ENCODE measurements at places on chromosomes 5 and 9. TPM values are rescaled to one million over a fixed set of nuclear protein-coding genes. Genes with fewer than 3 reads are reported as not detected.
A peak's percentile ranks its signal among the peaks of the same experiment; 100 is the strongest.

DNA sequence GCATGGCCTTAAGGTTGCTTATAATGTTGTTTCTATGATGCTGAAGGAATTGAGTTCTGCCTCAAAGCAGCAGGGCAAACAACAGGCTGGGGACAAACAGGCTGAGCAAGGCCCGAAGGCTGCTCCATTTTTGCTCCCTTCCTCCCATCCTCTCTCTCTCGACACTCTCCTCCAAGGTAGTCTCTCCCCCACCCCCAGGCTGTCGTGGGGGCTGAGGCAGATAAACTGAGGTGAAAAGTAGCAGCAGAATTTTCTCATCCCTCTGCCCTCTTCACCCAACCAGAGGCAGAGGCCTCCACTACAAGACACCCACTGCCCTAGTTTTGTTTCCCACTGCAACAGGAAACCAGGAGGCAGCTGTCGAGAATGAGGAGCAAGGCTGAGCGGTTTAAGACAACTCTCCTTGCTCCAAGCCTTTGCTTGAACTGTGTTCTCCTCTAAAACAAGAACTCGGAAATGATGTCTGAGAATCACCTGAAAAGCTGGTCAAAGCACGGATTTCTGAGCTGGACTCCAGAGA lies 13.5 kb upstream of the GNA14 start:
- DNase-seq: no peak

DNA sequence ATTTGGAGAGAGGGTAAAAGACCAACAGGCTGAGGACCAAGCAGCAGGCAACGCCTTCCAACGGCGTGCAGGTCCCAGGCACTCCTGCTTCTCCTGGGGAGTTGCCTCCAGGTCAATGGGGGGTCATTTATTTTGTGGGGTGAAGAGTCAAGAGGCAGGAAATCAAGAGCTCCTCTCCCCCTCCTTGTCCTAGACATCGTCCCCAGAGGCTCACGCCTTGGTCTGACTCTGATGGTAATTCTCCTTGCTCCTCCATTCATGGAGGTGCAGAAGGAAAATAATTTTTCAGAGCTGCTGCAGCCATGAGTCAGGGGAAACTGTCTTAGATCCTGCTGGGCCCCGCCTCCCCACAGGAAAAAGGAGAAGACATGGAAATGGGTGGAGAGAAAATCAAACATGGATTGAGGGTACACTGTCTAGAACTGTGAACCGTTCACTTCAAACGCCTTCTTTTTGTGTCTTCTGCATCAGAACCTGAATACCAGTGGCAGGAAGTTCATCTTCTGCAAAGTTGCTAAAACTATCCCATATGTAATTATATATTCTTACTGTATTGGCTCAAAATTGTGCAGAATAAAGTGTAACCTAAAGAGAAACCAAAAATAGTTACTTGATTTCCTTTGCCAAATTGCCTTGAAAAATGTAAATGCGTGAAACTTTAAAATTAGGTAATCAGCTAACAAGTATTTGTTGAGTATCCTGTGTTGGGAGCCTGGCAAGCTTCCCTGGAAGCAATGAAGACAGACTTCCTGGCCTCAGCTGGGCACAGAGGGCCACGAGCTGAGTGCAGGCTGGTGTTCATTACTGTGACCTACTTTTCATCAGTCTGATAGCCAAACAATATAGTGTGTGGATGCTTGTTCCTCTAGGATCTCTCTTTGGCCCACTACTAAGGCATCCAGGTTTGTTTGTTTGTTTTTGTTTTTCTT lies 142.0 kb downstream of the CMYA5 start:
- no peak for DNase-seq

GRCh38 chr9:110156416-110156815 lies 51.5 kb downstream of the C9orf152 start:
- no peak for DNase-seq

DNA sequence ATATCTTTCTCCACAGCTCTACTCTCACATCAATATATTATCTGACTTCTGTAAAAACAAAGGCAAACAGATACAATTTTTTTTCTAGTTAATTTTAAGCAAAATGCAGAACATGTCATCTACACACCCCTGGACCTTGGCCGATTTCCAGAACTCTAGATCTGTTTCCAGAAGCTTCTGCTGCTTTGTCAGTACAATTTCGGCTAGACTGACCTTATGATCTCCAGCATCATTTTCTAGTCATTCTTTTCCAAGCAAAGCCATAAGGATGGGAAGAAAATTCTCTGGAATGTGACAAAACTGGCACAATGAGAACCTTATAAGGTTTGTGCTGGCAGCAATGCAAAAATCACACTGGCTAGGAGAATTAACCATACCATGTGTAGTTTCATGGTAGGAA lies 132.8 kb upstream of the MPDZ start:
- DNase-seq: no peak

GRCh38 chr9:83065233-83065632 lies 2.3 kb upstream of the RASEF start:
- no peak for DNase-seq

DNA sequence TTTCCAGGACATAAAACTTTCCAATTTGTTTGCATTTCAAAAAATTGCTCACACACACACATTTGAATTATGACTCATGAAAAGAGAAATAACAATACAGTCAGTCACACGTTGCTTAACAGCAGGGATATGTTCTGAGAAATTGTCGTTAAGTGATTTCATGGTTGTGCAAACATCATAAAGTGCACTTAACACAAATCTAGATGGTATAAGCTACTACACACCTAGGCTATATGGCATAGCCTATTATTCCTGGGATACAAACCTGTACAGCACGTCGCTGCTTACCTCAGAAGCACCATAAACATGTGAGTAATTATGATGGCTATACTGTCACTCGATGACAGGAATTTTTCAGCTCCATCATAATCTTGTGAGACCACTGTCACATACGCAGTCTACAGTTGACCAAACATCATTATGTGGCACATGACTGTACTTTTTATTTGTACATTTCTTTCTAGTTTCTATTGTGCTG lies 378.2 kb downstream of the ACTL7B start:
- no peak for DNase-seq

DNA sequence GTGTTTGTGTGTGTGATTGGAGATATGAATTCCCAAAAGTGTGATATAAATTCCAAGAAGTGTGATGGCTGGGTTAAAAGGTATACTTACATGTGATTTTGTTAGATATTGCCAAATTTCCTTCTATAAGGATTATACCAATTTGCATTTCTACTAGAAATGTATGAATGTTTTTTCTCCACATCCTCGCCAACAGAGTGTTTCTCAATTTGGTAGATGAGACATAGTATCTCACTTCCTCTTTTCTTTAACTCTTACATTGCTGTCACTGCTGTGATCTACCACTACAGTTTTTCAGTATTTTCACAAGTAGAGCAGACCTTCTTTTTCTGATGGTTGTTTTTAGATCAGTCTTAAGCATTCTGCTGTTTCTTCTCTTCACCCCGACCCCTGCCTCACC lies 111.3 kb downstream of the FER start:
- DNase-seq: no peak

GRCh38 chr5:61313960-61314681 lies 17.9 kb upstream of the ZSWIM6 start:
- DNase-seq: peak; percentile 71

DNA sequence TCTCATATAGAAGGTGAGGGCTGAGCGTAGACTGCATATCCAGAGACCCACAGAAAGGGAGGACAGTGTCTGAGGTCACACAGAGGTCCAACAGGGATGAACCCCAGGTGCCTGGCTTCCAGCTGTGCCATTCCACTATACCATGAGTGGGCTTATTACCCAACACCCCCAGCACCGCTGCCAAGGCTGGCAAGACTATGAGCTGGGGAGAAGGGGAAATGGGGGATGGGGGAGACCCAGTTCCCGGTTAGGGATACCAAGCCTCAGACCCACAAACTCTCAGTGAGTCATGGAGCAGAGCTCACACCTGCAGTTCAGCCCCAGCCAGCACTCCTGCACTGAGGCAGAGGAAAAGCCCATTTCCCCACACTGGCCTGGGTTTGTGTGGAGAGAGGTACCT lies 106.4 kb downstream of the PSD2 start:
- no peak for DNase-seq

DNA sequence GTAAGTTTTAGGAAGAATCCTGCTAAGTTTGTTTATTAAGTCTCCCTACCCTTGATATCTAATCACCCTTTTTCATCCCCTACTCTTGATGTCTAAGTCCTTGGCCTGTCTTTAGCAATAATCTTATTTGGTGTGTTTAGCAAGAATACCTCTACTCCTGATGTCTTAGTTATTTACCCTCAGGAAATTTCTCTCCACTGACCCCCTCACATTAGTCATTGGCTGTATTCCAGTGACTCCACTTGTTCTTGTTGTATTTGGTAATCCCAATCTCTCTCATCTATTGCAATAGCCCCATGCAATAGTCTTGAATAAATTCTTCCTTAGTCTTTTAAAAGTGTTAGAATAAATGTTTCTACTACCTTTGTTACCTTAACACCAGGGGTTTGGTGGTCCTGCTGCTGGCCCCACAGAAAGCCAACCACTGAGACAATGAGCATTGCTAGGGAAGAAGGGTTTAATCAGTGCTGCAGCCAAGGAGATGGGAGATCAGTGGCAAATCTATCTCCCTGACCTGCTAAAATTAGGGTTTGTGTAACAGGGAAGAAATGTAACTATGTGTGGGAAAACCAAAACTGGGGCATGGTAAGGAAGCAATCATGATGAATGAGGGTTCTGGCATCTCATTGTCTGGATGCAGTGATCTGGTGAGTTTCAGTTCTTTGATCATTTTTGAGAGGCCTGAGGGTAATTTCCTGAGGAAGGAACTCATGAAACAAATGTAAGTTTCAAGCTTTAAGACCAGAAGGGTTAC lies 236.4 kb upstream of the DAB2 start:
- no peak for DNase-seq

DNA sequence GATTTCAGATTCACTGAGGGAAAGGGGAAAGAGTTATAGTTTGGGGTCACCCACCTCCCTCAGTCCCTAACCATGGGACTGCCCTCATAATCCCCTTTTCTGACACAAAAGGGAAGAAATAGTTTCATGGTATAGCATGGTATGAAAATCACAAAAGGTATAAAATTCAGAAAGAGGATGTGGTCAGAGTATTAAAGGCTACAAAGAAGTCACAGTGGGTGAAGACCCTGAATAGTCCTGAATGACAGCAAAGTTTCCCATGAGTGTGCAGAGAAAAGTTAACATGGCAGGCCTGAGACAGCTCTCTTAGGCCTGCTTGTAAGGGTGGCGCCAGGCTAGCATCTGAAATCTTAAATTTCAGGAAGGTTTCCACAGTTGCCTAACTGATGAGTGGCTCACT lies 290.6 kb upstream of the ZNF608 start:
- no peak for DNase-seq

GRCh38 chr5:109992264-109992915 lies 302.7 kb downstream of the MAN2A1 start:
- no peak for DNase-seq

DNA sequence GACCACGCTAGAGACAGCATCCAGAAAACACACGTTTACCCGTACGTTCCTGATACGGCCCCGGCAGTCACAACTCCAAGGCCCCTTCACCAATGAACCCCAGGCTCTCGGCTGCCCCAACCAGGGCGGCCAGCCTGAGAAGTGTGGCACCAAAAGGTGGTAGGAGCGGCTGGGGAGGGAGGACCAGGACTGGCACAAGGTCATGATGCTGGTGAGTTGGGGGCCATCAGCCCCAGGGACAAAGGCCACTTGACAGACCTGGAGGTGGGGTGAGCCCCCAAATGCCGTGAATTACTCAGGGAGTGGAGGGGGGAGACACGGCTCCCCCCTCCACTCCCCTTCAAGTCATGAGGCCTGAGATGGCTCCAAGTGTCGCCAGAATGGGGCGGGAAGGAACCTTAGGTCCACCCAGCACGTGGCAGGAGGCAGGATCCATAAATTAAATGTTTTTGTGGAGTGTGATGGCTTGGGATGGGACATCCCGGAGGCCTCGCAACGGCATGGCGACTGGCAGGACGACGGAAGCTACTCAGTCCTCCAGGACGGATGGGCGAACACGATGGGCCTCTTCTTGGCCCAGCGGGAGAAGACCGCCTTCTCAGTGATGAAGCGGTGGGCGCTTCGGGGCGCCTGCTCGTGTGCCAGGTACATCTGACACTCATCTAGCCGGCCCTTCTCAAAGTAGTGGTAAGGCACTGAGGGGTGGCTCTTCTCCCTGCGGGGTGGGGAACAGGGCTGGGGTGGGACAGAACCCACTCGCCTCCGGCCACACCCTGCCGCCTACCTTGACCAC lies 8.7 kb upstream of the ST6GALNAC6 start:
- no peak for DNase-seq

DNA sequence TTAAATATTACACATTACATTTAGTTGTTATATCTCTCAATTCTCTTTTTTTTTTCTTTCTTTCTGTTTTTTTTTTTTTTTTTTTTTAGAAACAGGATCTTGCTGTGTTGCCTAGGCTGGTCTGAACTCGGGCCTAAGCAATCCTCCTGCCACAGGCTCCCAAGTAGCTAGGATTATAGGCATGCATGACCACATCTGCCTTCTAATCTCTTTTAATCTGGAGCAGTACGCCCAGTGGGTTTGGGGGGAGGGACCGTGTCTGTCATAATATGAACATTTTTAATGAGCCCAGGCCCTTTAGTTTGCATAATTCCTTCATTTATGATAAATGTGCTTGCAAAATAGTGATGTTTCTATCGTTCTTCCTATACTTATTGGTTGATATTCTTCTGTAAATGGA lies 10.3 kb downstream of the RHOBTB3 start:
- no peak for DNase-seq

- DNase-seq: no peak
Measured at GRCh38 chr5:95895251-95895650, 66.4 kb downstream of the ELL2 start.

DNA sequence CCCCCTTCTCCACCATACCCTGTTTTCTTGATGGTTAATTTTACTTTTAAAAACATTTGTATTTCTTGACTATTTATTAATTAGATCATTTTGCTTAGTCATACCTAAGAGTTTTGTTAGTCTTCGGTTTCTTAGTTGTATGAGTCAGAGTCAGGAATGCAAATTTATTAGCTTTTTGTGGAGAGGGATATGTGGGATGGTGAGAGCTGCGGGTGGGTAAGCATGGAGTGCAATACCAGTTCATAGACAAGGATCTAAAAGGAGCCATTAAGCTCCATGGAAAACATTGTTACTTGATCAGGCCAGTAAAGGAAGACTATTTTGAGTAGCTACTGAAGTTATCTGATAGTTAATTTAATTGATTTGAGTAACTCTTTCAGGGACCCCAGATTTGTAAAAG lies 77.5 kb downstream of the ZSWIM6 start:
- peak; percentile 92 for DNase-seq

GRCh38 chr5:161382685-161383084 lies 163.8 kb downstream of the GABRB2 start:
- DNase-seq: no peak

DNA sequence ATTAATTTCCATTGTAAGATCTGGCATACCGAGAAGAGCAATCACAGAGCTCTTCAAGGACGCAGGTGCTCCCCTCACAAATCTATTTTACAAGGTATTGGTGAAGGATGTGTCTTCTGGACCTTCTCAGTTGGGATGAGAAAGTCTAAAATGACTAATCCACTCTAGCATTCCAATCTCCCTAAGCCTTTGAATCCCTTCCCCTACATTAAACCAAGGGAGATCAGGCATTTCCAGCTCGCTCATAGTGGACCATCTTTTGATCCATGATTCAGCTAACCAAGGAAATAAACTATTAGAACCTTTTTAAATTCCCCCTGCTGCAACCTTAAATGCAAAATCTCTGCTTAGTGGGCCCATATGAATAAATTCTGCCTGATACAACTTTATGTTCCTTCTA lies 95.9 kb upstream of the FBN2 start:
- DNase-seq: no peak

The PRR16 gene
- total RNA-seq: 4.5 TPM

The GALNT12 gene
- total RNA-seq: 3.6 TPM

The KCNN2 gene
- total RNA-seq: 0.31 TPM

The POLK gene
- total RNA-seq: 9.1 TPM

The NR3C1 gene
- 55.5 TPM for total RNA-seq

The FABP6 gene
- not detected for total RNA-seq

The SAXO1 gene
- under 0.01 TPM for total RNA-seq

The LMX1B gene
- total RNA-seq: 0.64 TPM

The IL9 gene
- total RNA-seq: not detected

All from H4 (cell line).